ENCODE measurements at places on chromosomes 6 and 20.

DNA sequence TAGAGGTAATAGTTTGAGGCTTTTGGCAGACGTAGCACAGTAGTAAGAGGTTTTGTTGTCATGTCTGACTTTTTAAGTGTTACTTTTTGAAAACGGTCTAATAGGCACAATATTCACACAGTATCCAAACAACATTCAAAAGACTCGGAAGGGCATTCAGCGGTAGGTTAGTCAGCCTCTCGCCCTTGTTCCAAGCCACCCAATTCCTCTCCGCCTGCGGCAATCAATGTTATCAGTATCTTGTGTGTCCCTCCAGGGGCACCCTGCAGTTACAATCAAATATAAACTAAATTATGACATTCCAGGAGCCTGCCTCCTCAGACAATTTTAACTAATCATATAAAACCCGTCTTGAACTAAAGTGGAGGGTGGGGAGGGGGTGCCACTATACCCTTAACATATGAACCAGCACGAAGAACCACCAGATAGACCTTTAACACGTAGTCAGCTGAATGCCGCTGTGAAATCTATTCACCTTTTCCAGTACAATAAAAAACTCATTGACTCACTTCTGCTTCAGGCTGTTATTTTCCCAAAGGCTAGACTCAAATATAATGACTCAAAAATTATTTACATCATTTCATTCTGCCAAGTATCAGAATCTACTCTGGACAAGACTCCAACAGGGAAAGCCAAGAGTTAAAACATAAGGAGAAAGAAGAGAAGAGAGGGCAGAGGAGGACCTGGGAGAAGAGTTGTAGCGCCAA, 1.6 kb downstream of the TENT5A start:
- DNase-seq, result no peak

DNA sequence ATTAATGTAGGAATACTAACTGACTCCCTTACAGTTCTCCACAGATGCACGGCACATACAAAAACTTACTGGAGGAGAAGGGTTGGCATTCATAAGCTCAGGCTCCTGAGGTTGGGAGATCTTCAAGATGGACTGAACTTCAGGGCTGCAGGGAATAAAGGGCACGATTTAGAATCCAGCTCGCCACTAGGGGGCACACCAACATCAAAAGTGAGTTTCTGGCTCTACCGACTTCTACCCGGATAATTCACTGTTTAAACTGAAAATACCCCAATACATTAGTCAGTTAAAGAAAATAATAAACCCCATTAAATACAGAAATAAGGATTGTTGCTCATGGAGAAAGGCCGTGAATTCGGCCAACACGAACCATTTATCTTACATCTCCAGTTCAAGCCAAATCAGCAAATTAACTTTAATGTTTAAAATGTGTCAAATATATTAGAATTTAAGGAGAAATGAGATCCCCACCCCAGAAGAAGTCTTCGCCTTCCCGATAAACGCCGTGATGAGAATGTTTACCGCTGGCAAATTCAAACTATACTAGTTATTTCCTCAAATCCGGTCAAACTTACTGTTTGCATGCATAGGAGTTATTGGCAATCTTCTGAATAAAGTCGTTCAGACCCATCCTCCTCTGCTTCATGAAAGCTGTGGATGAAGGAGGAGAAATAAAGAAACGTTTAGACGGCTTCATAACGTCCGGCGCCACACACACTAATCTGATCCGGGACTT, 121.7 kb upstream of the SLC2A12 start:
- DNase-seq, result no peak

GRCh38 chr6:32118782-32119628, 9.0 kb downstream of the ATF6B start:
- no peak for DNase-seq

DNA sequence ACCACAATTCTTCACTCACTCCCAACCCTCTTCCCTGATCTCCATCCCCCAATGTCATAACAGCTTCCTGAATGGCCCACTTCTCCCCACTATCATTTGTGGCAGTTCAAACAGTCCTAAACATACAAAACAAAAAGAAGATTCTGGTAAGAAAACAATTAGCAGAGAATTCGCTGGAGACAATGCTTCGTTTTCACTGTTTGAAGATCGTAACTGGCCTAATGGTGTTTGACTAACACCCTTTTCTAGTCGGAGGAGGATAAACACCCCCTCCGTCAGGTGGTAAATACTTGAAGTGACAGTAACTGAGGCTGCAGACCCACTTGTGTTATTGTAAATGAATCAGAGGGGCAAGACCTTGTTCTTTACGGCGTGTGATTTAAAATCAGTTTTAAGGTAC, 3.8 kb downstream of the EYA2 start:
- no peak for DNase-seq

- DNase-seq, result no peak
Observed at GRCh38 chr20:40591119-40591518, 97.9 kb downstream of the MAFB start.

DNA sequence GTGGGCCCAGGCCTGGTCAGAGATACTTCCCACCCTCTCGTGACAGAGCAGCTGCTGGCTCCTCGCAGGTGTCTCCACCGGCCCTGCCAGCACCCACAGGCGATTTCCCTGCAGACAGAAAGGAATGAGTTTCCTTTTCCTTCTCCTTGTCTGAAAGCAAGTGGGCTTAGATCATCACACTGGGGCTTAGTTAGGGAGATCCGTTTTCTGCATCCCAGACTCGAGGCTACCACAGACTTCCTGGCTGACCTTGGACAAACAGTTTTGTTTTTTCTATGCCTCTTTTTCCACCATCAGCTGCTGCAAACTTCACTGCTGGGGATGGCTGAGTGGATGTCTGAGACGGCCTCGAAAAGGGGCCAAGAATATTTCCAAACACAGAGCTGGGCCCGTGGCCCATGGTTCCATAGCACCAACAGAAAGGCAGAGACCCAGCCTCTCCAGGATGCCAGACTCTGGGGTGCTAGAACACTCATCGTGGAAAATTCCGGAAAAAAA, 86.5 kb downstream of the BANF2 start:
- DNase-seq, result no peak

GRCh38 chr6:33206027-33206863, 1.8 kb downstream of the HSD17B8 start:
- no peak for DNase-seq

DNA sequence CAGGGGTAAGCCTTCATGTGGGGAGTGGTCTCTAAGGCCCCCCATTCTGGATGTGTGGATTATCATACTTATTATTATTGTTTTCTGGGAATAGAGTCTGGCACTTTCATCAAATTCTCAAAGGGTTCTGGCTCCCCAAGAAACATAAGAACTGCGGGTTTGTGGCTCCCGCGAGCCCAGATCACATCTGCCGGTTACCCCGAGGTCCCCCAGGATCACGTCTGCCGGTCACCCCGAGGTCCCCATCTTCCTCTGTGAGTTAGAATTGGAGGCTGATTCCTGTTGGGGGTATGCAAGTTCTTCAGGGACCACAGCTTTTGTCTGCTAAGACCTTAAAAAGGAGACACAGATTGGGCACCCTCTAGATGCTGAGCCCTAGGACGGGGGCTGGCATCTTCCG, 116.7 kb upstream of the FRMD1 start:
- DNase-seq, result no peak

Measured in cortex of kidney (tissue), 1 donor.